ENCODE measurements at places on chromosomes 12 and 14.
A peak's percentile ranks its signal among the peaks of the same experiment; 100 is the strongest.

DNA sequence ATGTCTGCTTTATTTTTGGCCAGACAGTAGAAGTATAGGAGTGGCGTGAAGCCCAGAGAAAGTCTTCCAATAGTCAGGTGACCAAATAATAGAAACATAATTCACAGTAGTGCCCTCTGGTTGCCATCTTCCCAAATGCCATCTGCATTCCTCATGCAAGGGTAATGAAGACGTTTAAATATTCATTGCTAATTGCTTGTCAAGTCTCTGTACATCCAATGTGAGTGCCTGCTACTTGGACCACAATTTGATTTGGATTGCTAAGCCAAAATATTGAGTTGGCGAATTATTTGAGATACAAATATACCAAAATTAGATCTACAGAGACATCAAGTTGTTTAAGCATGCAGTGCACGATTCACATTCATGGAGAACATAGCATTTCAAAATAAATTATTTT is 402.7 kb downstream of the SOX5 start:
- DNase-seq = no peak

DNA sequence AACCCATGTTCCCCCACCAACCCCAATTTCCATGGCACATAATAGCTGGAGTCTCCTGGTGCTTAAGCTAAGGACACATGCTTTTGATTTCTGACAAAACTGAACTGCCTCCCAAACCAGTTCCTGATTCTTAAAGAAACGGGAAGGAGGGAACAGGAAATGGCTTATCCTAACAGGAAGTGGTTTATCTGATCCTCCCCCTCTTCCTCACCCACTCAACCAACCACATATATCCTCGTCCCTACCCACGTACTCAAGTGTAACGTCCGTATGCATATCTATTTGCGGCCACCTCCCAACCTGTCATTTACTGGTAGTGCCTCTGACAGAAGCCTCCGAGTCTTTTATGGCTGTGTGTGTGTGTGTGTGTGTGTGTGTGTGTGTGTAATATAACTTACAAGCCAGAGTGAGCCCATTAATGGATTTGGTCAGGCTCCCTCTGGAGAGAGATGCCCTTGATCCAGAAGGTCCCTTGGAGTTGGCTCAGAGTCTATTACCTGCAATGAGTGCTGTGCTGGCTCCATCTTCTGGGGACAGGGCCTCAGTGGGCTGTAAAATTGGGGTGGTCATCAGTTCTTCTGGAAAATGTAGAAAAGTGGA is 7.7 kb downstream of the DAZAP2 start:
- peak; percentile 39 for DNase-seq

GRCh38 chr14:20904393-20905029 is 13.3 kb downstream of the RNASE3 start:
- DNase-seq = no peak

- no peak for DNase-seq
Measured at GRCh38 chr14:101738703-101739320, 22.7 kb upstream of the PPP2R5C start.

- DNase-seq = peak; percentile 71
Measured at GRCh38 chr12:49777800-49778748, 36.7 kb downstream of the TMBIM6 start.

GRCh38 chr12:80559766-80560165 is 115.7 kb downstream of the PTPRQ start:
- DNase-seq = no peak

- DNase-seq = no peak
Measured at GRCh38 chr14:73745571-73746519, 31.7 kb upstream of the PNMA1 start.

DNA sequence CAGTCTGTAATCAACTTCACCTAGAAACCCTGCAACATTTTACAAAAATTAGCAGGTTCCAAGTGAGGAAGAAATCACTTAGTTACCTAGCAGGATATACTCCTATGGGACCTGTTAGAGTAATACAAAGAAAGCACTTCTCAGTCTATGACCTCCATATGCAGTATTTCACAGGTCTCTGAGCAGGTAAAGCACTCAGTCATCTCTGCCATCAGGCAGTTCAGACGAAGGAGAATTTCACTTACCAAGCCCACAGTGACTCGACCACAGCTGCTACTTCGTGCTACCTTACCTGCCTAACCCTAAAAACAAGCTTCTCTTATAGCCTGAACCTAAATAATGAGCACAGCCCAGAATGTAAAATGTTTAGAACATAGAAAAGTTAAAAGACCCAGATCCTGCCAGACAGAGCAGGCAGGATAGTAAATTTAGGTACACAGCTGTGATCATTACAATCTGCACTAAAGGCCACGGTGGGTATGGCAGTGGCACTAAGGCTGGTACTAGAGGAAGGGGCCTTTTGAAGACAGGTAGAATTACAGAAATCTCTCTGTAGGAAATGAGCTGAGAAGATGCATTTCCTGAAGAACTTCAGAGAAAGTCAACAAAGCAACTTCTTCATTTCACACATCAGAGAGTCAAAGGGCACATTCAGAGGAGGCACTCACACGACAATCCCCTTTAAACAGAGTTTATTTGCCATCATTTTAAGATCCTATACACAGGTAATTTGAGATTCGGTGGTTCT is 35.7 kb downstream of the DCAF5 start:
- no peak for DNase-seq

DNA sequence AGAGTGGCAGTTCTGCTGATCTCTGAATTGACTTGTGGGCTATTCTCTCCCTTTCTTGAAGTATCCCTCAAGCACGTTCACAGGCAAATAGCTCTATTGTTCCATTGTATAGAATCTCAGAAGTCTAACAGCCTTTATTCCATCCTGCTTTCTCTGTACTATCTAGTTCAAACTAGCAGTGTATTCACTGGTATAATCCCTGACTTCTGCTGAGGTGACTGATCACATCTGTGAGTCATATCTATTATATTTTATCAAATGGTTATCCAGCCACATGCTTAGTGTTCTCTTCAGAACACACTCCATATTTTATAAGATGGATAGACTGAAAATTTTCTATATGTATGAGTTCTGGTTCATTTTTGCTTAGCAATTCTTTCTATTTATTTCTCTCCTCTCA is 866.1 kb downstream of the C12orf50 start:
- DNase-seq = no peak

DNA sequence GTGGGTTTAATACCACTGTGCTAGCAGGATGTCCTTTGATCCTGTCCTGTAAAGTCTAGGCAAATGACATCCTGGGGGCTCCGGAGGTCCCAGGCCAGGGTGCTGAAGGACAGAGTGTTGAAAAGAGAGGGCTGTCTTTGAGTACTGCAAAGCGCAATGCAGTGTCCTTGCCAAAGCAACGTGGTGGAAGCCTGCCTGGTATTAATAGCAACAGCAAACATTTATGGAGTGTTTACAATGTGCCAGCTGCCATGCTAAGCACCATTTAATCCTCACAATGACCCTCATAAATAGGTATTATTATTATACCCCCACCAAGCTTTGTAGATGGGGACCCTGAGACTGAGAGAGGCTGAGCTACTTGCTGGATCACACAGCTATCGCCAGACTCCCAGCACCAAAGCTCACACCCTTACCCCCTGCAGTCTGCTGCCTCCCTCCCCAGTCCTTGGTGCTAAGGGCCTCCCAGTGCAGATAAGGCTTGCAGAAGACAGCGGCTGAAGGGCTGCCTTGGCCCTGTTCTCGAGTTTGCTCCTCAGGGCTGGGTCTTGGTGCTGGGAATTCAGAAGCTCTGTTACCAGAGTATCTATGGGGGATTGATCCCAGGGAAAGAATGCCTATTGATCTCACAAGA is 427.7 kb downstream of the FUT8 start:
- DNase-seq = no peak

- no peak for DNase-seq
Measured at GRCh38 chr12:24246934-24247333, 297.5 kb upstream of the SOX5 start.

GRCh38 chr14:68740788-68741476 is 51.9 kb downstream of the ZFP36L1 start:
- no peak for DNase-seq

- no peak for DNase-seq
Measured at GRCh38 chr12:92063641-92064040, 82.0 kb downstream of the BTG1 start.

DNA sequence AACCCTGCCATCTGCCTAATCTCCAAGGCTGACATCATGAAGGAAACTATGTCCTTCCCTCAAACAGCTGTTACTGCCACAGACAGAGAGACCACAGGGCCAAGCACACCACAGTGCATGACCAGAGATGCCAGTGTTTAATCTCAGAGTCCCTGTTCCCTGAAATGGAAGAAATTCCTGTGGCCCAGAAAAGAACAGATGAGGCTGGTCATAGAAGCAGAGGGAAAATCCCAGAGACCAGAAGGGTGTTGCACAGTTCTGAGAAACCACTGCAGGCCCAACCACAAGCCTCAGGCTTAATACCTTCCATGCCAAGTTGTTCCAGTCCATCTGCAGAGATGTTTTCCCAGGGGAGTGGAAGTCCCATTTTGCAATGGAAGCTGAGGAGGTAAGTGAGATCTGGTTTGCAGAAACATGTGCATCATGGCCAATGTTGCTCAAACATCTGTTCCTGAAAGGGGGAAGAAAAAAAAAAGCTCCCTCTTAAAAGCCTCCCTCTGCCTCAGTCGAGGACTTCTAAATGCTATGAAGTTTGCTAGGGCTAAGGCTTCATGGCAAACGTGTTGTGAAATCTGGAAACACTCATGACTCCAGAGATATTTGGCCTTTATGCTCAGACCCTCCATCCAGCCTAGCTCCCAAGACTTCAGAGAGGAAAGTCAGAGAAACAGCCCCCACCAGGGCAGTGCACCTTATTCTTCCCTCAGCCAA is 98.6 kb downstream of the SCARB1 start:
- no peak for DNase-seq

DNA sequence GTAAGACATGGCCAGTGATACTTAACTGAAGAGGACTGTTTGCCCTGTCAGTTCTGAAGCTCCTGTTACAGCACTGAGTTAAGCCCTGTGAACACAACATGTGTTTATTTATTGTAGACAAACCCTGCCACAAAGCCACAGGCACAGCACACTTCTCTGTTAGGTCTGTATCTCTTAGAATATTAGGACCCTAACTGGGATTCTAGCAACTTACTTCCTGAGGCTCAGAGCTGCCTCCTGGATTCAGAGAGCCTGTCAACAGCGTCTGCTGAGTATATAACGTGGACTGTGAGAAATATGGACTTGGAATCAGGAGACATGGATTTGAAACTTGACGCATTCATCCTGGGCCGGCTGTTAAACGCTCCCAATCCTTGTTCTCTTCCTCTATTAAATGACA is 135.0 kb upstream of the HIF1A start:
- DNase-seq = no peak

GRCh38 chr12:49345825-49346658 is 646 bp upstream of the DNAJC22 start:
- DNase-seq = no peak

GRCh38 chr14:93475471-93475870 is 44.7 kb downstream of the UNC79 start:
- DNase-seq = no peak

DNA sequence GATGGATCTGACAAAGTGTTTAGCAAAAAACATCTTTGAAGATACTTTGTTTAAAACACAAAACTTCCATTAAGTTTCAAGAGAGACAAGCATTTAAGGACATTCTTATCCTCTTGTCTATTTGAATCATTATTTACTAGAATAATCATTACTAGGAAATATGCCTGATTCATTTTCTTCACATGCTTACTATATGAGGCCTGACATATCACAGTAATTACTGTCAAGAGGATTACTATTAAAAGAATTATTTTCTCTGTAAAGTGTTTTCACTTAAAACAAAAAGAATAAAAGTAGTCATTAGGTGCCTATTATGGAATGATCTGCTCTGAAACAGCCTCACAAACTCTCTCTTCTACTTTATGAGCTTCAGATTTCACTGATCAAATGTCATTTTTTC is 402.1 kb upstream of the MGAT4C start:
- no peak for DNase-seq

DNA sequence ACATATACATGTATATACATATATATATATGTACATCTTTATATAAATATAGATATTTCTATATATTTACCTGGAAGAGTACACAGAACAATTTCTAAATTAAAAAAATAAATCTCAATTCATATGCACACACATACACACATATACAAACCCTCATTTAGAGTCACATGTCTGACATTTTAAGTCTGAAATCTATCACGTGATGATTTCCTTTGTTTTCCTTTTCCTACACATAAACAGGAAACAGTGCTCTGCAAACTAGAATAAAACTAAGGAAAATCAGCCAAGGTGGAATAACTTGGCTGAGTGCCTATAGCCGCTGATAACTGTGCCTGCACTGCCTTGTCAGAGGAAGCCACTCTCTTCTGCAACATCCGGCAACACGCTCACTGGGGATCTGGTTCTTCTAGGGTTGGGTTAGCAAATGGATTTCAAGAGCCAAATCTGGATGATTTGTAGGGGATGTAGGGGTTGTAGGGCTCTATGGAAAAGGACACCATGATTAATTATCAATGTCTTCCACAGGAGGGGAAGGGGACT is 480.7 kb downstream of the TMEM132D start:
- no peak for DNase-seq

GRCh38 chr12:111453071-111453989 is 47.6 kb downstream of the SH2B3 start:
- no peak for DNase-seq

DNA sequence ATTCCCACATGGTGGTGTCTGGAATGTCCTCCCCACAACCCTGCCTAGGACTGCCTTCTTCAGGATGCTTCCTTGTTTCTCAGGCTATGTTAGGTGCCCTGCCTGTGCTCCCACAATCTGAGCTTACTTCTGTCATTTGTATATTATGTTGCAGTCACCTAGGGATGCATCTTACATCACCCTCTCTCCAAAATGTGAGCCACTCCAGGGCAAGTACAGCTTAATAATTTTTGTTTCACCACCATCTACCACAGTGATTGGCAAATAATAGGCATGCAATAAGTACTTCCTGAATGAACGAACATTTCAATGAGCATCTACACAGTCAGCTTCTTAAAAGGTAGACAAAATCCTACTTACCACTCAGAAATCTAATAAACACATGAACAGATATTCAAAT is 37.6 kb downstream of the ZFYVE26 start:
- DNase-seq = no peak

DNA sequence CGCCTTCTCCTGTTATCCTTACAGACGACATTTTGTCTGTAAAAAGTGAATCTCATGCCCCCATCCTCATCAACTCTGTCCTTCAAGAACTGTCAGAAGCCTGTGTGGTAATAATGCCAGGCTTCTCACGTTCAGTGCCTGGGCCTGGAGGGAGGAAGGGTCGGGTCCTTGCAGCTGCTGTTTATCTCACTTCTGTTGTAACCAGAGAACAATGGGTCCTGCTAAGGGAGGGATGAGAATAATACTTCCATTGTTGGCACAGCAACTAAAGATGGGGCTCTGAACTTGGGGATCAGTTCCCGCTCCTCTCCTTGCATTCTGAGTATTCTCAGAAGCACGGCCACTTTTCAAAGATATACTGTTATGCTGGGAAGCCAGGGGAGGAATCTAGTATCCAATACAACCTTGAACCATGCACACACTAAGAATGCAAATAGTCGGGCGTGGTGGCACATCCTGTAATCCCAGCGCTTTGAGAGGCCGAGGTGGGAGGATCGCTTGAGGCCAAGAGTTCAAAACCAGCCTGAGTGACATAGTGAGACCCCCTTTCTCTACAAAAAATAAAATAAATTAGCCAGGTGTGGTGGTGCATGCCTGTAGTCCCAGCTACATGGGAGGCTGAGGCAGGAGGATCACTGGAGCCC is 38.8 kb upstream of the NINJ2 start:
- no peak for DNase-seq
